A172 (cell line): ENCODE measurements at places on chromosomes 4 and X. TPM values are rescaled to one million over a fixed set of nuclear protein-coding genes. Genes with fewer than 3 reads are reported as not detected.

- DNase-seq: no peak
These were observed 82.6 kb upstream of the MAOA start for GRCh38 chrX:43573441-43574015.

DNA sequence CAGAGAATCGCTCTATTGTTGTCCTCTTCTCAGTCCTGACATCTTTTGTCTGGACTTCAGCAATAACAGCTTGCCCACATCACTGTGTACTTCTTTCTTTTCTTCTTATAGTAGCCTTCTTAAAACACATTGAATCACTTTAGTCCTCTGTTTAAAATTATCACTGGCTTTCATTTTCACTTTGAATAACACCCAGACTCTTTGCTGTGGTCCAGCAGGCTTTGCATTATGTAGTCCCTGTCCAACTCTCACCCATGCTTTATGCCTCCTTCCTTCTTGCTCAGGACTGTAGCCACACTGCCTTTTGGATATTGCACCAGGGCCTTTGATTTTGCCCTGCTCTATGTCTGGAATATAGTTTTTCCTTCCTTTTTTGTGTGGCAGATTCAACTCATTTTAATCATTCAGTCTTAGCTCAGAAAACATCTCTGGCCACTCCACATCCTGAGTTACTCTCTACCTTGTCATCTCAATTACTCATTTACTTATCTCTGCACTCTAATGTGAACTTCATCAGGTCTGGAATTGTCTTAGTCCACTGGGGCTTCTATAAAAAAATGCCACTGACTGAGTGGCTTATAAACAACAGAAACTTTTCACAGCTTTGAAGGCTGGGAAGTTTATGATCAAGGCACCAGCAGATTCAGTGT is 168.2 kb downstream of the C4orf33 start:
- DNase-seq: no peak

- no peak for DNase-seq
These were observed 37.0 kb downstream of the NSG1 start for GRCh38 chr4:4423706-4424498.

GRCh38 chrX:71098302-71098701 is 2.7 kb downstream of the FOXO4 start:
- DNase-seq: no peak

DNA sequence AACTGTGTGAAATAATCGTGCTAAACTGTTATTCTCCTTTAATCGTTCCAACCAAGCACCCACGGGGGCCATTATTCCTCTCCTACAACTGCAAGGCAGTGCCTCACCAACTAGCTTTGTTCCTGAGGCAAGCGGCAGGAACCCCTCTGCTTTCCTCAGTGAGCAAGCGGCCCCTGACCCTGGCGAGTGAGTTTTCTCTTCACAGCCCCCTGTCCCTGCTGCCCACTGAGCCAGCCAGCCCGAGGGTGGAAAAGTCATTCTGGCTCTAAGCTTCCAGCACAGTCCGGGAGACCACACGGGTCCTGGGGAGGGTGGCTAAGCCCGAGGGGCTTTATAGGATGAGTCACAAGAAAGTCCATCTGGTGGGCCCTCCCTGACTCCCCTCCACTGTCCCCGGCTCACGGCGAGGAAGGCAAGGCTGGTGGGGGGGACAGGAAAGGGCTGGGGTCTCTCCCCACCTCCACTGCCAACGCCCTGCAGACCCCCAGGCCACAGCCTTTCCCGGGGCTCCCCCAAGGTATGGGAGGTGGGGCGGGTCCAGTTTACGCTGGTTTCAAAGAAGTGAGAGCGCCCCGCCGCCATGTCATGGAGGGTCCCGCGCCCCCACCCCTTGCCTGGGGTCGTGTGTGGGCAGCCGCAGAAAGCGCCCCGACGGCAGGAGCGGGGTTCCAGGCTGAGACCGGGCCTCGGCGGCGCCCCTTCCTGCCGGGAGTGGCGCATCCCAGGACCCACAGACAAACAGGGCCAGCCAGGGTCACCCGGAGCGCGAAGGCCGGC is 45.0 kb downstream of the CPLX1 start:
- no peak for DNase-seq

DNA sequence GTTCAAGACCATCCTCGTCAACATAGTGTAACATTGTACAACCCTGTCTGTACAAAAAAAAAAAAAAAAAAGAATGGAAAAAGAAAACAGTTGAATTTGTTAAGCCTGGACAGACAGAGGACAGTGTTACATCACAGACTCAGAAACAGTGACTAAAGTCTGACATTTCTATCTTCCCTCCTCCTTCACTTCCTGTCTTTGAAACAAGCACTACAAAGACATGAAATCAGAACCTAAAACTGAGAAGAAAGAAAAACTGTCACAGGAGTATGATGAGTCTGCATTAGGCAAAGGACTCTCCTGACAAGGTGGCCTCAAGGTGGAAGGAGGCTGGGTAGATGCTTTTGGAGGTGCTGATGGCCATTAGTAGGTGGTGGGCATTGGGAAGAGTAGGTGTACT is 126.7 kb downstream of the RBM47 start:
- DNase-seq: no peak

GRCh38 chr4:53227451-53227850 is 138.4 kb downstream of the SCFD2 start:
- no peak for DNase-seq

DNA sequence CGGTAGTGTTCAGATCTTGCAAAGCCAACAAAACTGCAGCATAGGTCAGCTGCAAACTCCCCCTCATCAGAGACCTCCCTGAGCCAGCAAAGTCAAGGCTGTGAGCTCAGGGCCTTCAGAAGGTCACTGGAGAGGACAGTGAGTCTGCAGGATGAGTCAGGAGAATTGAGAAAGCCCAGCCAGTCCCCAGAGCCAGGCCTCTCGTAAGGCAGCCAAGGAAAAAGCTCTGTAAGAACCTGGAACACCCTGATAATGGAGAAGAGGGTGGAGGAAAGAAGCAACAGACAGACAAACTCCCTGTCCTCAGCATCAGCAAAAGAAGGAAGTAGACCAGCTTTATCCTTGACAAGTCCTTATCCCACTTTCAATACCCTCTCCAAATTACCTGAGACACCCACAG is 33.0 kb downstream of the GRIA3 start:
- DNase-seq: no peak

DNA sequence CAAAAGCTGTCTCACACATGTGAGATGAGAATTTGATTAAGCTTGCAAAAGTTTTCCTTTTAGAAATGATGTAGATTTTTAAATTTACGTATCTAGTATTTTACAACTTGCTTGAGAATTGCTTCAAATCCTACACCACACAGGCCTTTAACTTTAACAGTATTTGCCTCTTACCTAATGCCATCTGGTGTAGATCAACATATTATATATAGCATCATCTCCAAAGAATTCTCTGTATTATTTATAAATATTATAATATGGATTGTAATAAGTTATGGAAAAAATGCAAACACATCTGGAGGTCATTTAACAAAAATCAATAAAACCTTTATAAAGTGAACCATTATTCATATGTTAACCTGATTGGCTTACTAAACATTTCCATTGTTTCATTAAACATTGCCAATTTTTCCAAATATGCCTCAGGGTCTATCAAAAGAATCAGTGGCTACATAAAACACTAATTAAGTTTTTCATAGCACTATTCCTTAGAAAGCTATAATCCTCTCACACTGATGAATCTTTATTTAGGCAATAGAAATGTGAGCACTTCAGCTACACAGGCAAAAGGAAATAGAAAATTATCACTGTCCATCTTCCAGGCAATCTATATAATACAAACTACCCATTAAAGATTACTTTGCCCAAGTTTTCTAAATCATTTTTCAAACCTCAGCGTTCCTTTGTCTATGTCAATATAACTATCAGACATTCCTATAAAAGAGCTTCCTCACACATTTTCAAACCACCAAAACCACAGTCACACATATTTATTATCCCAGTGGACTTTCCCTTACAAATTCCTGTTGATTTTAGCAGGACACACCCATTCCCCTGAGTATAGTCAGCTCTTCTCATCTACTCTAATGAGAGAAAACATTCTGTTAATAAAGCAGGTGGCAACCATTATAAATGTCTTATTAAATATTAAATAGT is 83.5 kb upstream of the INTU start:
- DNase-seq: peak; percentile 67

GRCh38 chr4:128565565-128566186 is 243.8 kb upstream of the JADE1 start:
- peak; percentile 49 for DNase-seq

GRCh38 chrX:124440695-124441094 is 94.3 kb downstream of the SH2D1A start:
- DNase-seq: no peak

Gene PABPC4L
- total RNA-seq: 6.2 and 7.8 TPM in 2 replicates

Gene TLR3
- 4.0 and 4.4 TPM in 2 replicates for total RNA-seq

Gene CLGN
- 0.53 and 1.3 TPM in 2 replicates for total RNA-seq

Gene CCNB3
- 0.19 TPM in 1 of 2 replicates, not detected in the other for total RNA-seq

Gene TIGD2
- 10.2 and 16.6 TPM in 2 replicates for total RNA-seq

Gene AGTR2
- total RNA-seq: not detected in 2 replicates

Gene ADAMTS3
- 0.19 TPM in 1 of 2 replicates, not detected in the other for total RNA-seq

Gene VCX
- total RNA-seq: 2.8 and 9.0 TPM in 2 replicates

Gene TLL1
- 0.02 TPM in 1 of 2 replicates, not detected in the other for total RNA-seq
